Urothelium cell line (cell line): ENCODE measurements at places on chromosomes 4 and X.

GRCh38 chrX:80812176-80812575, 2.5 kb upstream of the BRWD3 start:
- no peak for DNase-seq

DNA sequence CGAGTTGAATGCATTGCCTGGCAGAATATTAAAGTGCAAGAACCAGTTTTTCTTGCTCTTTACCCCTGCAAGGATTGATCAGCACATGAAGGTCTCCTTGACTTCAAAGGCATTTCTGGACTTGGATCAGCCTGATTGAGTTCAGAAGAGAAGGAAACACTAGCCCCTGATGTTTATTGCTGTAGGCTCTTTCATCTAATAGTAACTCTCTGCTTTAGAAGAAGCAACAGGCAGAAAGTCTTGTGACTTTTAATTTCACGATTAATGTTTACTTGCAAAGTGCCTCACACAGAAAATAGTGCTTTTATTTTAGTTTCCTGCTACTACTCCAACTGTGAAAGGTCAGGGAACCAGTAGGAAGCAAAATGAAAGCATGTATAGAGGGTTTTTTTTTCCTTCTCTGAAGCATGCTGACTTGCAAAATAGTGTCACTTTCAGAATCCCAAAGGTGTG, 69.1 kb downstream of the PCDH7 start:
- DNase-seq, result no peak

- DNase-seq, result no peak
These were observed 14.4 kb upstream of the SOD3 start for GRCh38 chr4:24780936-24781495.

- DNase-seq, result no peak
These were observed 7.5 kb upstream of the FGF5 start for GRCh38 chr4:80259012-80259411.

- DNase-seq, result no peak
These were observed 94.9 kb upstream of the TECRL start for GRCh38 chr4:64503945-64504675.

- DNase-seq, result no peak
These were observed 191.6 kb upstream of the GALNTL6 start for GRCh38 chr4:171621646-171622045.

DNA sequence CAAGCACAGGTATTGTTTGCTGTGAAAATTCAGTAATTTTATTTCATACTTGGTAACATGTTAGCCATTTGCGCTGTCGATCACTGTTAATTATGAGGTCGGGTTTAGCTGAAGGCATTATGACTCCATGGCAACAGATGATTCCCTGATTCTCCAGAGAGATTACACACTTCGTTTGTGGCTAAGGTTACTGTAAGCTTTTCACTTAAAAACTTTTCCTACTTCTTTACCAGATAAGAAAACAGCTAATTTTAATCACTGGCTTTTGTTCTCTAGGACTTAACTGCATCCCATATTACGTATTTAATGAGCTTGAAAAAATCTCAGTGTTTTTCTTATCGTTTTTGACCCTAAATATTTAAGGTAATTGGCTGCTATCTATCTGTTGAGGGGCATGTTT, 2.1 kb downstream of the GSTCD start:
- DNase-seq, result no peak

DNA sequence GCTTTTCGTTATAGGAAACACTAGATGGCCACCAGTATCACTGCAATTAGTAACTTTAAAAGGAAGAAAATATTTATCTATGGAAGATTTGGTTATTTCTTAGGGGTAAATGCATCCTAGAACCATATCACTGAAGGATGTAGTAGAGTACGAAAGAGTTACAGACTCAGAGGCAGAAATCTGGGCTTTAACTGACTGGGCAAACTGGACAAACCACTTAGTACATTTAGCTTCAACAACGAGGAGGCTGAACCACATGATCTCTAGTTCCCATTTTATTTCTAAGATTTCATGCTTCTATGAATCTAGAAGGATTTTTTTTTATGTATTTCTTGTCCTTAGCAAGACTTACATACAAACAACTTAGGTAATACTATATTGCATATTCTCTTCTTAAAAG, 93.0 kb downstream of the SMARCA5 start:
- no peak for DNase-seq

- no peak for DNase-seq
These were observed 202.3 kb downstream of the PARM1 start for GRCh38 chr4:75135068-75135825.

DNA sequence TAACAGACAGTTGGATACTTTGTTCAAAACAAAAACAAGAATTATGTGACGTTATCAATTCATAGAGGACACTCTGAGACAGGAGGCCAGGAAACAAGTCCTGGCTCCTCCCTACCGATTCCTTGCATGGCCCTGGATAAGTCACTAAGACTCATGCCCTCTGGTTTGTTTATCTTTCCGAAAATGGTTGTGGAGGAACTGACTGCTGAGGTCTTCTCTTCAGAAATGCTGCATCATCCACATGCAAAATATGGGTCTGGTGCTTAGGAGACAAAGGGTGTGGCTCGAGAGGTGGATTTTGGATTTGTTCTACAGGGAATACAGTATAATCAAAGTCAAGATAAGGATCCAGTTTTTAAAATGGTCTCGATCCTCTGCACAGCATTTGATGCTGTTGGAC, 130.9 kb downstream of the RELL1 start:
- no peak for DNase-seq

DNA sequence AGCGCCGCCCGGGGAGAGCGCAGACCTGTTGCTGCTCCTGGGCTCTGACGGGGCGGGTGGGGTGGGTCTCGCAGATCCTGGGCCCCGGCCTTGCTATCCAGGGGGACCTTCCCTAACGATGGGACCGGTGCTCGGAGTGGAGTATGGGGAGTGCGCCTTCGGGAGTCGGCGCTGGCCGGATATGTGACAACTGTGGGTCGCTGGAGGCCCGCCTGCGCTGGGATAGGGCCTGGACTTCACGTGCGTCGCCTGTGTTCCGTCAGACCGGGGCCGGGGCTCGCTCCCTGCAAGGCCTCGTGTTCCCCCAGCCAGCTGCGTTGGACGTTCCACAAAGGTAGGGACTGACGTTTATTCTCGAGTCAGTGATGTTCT, 1.3 kb downstream of the TBL1X start:
- DNase-seq, result no peak

- no peak for DNase-seq
These were observed 249.4 kb downstream of the NDST4 start for GRCh38 chr4:114864060-114864459.

DNA sequence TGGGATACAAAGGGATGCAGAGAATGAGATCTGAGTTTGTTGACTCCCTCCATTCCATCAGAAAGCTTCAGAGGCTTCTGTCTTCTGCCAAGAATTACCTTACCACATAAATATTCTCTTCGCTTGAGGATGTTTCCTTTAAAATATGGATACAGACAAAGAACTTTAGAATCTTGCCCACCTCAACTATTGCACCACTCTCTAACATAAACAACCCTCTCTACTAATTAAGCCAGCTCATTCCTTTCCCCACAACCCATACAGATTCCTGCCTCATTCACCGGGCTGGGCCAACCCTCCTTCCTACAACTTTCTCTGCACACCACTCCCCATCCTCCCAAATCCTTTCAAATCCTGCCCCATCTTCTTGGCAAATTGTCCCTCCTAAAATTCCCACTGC, 315.8 kb downstream of the RAB28 start:
- no peak for DNase-seq

GRCh38 chr4:61531188-61531587, 331.1 kb downstream of the ADGRL3 start:
- DNase-seq, result no peak

DNA sequence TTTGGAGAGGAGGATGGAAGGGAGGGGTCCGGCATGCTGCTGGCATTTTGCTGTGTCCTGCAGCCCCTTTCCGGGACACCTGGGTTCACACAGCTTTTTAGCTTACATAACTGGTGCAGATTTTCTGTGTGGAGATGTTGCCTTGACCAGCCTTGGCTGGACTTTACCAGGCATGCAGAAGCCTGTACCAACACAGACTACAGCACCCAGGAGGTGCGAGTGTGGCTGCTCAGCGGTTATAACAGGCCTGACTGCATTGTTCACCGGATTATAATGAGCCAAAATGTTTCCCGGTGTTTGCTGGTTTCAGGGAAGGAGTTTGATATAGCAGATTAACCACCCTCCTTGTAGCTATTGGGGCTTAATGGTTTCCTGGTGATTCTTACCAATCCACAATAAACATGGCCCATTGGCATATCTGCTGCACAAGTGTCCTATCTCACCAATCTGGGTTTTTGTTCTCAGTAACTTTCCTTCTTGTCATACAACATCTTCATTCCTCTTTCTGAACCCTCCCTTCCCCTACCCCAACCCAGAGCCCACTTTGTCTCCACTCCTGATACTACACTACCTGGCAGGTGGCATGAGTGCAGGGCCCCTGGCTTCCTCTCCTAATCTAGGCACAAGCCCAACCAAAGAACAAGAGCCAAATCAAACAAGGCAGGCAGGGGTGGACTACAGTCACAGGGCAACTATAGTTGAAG, 3.9 kb downstream of the RPL10 start:
- no peak for DNase-seq

DNA sequence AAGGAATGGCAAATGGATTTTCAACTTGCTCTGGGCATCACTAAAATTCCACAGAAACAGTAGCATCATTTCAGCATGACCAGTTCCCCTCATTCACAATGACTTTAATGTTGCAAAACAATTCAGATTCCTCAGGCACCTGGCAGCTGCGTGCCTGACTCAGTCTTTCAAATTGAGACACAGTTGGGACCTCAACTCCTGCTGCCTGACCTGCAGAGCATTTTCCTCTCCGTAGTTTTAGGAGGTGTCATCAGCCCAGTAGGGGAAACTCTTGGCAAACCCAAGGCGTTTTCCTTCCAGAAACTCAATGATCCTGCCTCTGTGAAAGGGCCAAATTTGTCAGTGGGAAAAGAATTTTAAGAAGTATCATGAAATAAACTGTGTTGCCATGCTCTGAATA, 388.9 kb downstream of the SPRY1 start:
- peak; percentile 13 for DNase-seq
